Caco-2 (cell line): ENCODE measurements at places on chromosomes 2 and 18. TPM values are rescaled to one million over a fixed set of nuclear protein-coding genes. Genes with fewer than 3 reads are reported as not detected.

GRCh38 chr18:52903857-52904256 is 563.9 kb downstream of the DCC start:
- DNase-seq, result peak; percentile 15

- DNase-seq, result no peak
Measured at GRCh38 chr2:182973441-182974352, 64.6 kb downstream of the NCKAP1 start.

Gene ANKRD29
- 7.3 and 8.2 TPM in 2 replicates for total RNA-seq

DNA sequence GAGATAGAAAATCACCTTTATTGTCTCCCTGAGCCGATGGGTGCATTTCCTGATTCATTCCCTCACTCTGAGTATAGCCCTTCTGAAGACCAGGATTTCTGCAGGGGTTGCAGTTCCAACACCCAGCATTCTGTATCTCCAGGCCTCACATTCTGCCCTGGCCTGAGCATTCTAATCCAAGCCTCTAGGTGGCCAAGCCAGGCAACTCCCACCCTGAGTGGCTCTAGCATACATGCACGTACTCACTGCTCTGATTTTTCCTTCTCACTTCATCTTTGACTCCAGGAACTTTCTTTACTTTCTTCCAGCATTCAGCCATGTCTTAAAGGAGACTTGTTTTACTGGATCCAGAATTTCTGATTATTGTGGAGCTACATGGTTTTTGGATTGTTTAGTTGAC is 100.7 kb upstream of the STK39 start:
- peak; percentile 67 for DNase-seq

DNA sequence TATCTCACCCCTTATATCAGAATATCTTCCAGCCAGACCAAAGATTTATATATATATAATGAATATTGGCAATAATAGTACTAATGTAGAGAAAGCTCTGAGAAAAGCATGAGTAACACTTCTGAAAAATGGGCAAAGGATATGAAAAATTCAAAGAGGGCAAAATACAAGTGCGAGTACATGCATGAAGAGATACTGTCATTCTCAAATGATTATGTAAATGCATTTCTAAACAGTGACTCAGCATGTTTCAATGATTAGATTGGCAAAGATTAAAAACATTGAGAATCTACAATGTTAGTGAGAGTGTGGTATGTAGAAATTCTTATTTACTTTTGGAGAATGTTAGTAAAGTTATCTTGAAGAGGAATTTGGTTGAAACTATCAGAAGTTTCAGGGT is 118.3 kb upstream of the NEDD4L start:
- no peak for DNase-seq
